Activated CD4-positive, alpha-beta T cell treated with anti-CD3 and anti-CD28 coated beads, Interleukin-2, amount 10 ng/mL, durations not matched to agents 7 days and 5 days (primary cell): ENCODE measurements at places on chromosomes 13 and 19. TPM values are rescaled to one million over a fixed set of nuclear protein-coding genes. Genes with fewer than 3 reads are reported as not detected.

DNA sequence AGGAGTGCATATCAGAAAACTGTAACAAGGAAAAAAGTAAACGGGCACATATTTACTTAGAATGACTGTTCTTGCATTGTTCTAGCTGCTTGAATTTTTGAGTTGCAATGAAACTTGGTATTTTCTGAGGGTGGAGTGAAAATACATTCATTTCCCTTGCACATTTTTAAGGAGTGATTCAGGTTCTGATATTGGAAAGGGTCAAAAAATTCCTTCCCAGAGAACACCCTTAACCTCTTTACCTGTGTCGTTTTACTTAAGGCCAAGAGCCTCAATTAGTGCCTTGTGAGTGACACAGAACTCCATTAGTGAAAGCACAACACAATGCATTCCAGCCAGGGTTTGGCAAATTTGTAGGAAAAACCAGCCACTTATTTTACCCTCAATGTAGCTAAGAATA, 2.3 kb downstream of the ITGBL1 start:
- no peak for DNase-seq

The UNC13A gene
- total RNA-seq = 0.02 TPM

GRCh38 chr19:8094336-8094735, 41.8 kb downstream of the CCL25 start:
- DNase-seq = no peak

The PTPRS gene
- total RNA-seq = 0.08 TPM

The PABPC3 gene
- total RNA-seq = 0.40 TPM

- DNase-seq = no peak
Measured at GRCh38 chr13:60118696-60119400, 44.9 kb downstream of the DIAPH3 start.
